ENCODE measurements at places on chromosomes 1 and 21.

GRCh38 chr1:172845865-172846264 is 187.0 kb downstream of the FASLG start:
- no peak for DNase-seq

DNA sequence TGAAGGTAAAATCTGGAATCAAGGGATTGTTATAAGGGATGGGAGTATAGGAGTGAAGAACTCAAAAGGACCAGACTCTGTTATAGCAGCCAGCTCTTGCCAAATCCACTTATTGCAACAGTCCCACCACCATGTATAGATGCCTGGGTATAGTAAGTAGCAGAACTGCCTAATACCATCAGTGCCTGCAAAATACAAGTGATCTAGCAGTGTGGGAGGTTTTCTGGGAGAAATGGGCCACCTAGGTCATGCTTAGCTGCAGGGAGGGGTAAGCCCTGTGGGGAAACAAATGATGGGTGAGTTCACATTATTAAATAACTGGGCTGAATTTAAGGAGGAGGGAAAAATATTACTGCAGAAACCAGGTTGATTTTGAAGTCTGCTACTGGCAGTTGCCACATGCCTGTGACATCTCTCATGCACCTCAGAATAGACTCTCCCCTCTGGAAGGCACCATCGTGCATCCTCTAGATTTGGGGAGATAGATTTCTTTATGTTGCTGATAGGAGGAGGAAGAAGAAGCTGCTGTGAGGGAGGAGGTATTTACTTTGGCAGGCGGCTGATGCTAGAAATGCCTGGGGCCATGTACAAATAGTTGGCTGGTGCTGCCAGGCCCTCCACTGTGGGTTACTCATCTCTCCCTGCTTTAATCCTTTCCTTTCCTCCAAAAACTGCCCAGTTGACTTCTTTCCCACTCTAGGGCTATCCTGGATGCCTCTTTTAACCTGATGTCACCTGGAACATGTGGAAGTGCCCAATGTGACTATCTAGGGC is 27.5 kb downstream of the HLX start:
- no peak for DNase-seq

GRCh38 chr1:41377397-41377796 is 16.2 kb downstream of the FOXO6 start:
- DNase-seq = no peak

GRCh38 chr1:1035291-1035943 is 15.5 kb downstream of the AGRN start:
- no peak for DNase-seq

GRCh38 chr1:23864801-23865542 is 3.1 kb downstream of the FUCA1 start:
- DNase-seq = no peak

DNA sequence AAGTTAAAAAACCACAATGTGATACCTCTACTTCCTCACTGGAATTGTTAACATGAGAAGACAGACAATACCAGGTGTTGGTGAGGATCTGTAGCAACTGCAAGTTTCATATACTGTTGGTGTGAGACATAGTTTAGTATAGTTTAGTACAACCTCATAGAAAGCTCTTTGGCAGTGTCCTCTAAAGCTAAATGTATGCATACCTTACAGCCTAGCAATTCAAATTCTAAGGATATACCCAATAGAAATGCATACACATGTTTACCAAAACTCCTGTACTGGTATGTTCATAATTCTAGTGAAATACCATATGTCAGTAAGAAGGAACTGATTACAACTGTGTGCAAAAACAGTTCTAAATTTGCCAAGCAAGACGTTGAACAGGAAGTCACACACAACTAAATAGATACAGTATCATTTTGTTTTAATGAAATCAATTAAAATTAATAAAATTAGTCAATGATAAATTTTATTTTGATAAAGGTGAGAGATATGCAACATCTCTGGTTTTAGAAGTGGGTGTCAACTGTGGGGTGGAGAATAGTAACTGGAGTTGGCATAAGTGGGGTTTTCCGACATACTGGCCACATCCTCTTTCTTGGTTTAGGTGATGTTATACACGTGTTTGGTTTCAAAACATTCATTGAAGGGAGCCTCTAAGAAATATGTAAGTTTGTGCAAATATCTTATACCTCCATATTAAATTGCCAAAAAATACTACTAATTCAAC is 450.7 kb downstream of the PTPRC start:
- peak; percentile 17 for DNase-seq

GRCh38 chr1:26315874-26316850 is 1.6 kb upstream of the CD52 start:
- no peak for DNase-seq

DNA sequence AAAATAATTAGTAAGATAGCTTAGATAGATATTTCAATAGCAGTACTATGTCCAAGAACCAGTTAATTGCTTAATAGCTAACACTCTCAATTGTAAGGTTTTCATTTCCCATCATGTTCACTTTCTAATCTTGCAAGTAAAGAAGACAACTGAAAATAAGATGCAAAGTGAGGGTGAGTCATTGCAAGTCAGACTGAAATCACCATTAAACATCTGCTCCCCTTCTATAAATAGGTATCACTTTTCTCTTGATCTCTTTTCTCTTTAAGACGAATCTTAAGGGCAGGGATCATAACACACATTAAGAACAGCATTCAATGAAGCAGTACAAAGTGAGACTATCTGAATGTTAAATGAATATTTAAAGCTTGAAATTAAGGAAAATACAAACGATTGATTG is 40.4 kb downstream of the UBR4 start:
- DNase-seq = no peak

DNA sequence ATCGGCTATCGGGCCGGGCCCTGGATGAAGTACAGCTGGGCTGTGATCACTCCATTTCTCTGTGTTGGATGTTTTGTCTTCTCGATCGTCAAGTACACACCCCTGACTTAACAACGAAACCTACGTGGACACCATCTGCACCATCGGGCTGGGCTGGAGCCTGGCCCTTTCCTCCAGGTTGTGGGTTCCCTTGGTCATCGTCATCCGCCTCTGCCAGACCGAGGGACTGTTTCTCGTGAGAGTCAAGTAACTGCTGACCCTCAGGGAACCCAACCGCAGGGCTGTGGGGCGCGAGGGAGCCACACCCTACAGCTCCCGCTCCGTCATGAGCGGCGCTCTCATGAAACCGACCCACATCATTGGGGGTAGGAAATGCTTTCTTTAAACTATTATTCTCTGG is 842.4 kb upstream of the TMPRSS15 start:
- no peak for DNase-seq

- DNase-seq = no peak
These were observed 57.9 kb downstream of the OLIG1 start for GRCh38 chr21:33127868-33128242.

DNA sequence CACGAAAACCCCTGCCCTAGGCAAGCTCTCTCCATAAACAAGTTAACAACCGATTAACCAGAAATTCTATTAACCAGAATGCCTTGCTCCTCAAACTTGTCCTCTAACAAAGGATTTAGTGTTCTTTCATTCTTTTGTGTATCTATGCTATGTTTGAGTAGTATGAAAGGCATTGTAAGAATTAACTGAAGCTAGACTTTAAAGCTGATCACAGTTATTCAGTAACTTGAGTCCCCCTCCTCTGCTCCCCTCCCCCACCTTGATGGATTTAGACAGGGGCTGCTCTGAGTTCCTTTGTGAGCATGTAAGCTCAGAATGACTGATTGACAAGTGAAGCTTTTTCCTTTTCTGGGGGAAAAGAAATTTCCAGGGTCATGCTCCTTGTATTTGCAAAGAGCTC is 257.6 kb downstream of the TTLL7 start:
- DNase-seq = no peak

DNA sequence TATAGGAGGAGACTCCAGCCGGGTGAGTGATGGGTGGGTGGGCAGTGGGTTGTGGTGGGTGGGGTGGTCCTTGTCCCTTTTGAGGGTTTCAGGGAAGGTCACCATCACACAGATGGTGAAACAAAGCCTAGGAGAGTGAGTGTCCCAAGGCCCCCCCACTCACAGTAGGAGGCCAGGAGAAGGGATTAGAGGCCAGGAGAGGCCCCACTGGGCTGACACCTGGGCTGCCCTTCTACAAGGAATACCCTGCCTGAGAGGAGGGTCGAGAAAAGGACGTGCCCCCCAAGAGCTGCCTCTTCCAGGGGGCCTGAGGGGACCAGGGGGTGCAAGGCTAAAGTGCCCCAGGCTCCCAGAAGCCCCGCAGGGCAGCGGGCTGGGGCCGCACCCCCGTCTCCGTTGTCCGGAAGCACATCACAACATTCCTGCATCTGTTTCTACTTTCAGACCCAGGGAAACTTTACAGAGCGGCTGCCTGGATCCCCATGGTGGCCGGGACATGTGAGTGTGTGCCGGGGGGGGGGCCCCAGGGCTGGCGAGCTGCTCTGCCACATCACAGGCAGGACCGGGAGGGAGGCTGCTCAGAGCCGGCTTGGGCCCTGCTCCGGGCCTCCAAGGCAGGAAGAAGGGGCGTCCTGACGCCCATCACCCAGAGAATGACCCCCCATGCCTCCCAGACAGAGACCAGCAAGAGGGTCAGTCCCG is 68.2 kb downstream of the ARHGEF16 start:
- no peak for DNase-seq

- DNase-seq = no peak
These were observed 4.6 kb upstream of the EPS8L3 start for GRCh38 chr1:109768335-109768650.

DNA sequence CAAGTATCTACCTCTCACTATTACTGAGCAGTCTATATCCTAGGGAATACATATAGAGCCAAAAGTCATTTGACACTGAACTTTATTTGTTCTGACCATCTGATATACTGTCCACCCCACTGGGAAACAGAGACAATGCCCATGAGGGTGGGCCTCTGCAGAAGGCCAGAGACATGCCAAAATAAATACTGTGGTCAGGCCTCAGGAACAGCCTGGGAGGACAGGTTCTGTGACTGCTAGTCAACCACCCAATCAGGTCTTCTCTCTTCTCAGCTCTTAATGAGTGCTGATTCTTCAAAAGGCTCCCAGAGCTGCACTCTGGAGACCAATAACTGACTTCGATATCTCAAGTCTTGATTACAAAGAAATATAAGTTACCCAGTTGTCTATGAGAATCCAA is 5.5 kb upstream of the ANKRD35 start:
- no peak for DNase-seq

GRCh38 chr1:25232866-25233784 is 823 bp upstream of the SYF2 start:
- DNase-seq = peak; percentile 78

GRCh38 chr1:31239653-31240241 is at the start of gene NKAIN1:
NKAIN1 (minus strand) TSS chr1:31239887; CDS start chr1:31239547, 340 bp downstream.
- no peak for DNase-seq

DNA sequence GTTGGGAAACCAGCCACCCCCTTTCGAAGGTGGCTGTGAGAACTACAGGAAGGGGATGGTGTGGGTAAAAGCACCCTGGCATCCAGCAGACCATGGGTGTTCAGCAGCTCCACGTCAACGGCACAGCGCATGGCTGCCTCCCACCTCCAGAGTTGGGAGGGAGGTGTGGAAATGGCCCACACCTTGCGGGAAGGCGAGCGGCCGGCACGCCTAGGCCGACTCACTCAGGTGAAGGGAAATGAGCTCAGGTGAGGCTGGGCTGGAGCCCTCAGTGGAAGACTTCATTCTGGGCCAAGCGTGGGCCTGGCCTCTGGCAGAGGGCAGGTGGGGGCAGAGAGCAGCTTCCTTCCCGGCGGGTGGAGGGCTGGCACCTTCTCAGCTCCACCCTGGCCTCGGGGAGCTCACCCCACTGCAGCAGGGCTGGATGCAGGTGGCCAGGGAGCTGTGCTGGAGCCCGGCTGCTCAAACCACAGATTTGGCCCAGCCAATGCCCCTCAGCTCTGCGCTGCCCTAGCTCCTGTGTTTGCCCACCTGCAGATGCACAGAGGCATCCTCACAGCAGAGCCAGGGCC is 24.8 kb upstream of the ALDH4A1 start:
- no peak for DNase-seq

DNA sequence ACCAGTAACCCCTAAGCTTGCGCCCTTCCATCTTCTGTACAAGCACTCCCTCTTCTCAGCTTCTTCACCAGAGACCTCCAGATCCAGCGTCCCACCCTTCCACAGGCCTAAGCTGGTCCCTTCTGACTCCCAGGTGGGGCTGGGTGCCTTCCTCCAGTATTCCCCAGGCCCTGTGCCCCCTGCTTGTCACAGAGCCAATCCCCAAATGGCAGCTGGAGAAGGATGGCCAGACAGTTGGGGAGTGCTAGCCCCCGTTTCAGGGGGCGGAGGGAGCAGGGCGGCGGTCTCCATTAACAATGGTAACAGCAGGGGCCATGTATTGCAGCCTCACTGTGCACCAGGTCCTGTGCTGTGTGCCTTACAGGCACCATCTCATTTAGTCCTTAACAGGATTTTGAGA is 85.7 kb downstream of the KCNN3 start:
- no peak for DNase-seq

DNA sequence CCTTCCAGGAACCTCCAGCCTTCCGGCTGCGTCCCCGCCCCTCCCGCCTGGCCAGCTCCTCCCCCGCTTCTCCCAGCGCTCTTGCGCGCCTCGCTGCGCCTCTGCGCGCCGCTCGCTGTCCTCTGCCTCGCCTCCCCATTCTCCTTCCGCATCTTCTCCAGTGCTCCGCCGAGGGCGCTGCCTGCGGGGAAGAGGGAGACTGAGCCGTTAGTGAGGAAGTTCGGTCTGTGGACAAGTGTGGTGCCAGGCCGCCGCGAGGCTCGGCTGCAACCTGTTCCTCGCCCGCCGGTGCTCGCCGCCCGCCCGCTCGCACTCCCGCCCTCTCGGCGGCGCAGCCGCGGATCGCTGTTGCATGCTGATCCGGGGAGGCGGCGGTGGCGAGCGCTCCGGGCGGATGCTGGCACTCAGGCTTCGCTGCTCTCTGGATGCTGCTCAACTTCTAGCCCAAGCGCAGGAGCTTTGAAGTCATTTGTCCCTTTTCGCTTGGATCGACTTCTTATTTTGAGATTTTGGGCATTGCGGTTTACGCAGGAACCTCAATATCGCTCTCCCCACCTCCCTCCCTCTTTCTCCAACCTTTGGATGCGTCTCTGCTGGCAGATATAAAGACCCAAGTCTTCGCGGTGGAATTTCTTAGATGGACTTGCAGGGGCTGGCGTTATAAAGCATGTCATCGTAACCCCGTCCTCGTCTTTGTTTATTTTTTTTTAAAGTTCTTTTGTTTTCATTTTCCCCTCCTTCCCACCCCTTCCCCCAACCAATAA is 614 bp upstream of the CACNA1E start:
- peak; percentile 56 for DNase-seq

DNA sequence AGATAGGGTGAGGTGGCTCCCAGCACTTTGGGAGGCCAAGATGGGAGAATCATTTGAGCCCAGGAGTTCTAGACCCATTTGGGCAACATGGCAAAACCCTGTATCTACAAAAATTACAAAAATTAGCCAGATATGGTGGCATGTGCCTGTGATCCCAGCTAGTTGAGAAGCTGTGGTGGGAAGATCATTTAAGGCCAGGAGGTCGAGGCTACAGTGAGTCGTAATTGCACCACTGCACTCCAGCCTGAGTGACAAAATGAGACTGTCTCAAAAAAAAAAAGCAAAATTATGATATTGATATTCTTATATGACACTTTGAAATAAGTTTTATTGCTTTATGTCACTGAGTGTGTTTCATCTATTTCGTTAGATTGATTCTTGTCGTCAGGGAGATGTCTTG is 7.4 kb downstream of the ACADM start:
- no peak for DNase-seq
